Forelimb muscle (tissue), 1 donor: ENCODE measurements at places on chromosomes 3 and 15.

DNA sequence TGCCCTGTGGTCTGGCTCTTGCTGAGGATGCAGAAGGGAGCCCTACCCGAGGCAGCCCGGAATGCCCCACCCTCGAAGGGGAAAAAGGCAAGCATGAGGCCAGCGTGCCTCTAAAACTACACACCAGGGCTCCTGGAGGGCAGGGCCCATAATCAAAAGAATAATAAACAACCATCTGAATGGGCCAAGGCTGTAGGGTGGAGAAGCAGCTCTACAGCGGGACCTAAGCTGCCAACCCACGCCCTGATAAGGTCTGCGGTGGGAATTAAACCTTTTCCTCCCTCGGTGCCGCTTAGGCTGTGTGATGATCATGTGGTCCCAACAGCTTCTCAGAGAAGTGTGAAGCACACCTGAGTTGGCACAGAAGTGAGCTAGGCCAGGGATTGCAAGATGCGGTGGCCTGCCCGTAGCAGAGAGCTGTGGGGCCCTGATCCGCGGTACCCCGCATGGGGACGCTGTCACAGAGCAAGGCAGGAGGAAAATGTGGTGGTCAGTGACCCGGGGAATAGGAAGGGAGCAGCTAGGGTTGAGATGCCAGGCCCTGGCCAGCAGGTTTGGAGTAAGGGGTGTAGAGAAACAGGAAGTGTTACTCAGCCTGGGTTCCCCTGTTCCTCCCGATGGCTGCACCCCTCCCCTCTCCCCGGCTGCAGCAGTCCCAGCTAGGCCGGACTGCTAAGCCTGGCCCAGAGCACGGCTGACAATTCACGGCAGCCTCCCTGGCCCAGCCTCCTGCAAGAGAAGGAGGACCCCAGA is 1.1 kb upstream of the C15orf62 start:
- no peak for DNase-seq

DNA sequence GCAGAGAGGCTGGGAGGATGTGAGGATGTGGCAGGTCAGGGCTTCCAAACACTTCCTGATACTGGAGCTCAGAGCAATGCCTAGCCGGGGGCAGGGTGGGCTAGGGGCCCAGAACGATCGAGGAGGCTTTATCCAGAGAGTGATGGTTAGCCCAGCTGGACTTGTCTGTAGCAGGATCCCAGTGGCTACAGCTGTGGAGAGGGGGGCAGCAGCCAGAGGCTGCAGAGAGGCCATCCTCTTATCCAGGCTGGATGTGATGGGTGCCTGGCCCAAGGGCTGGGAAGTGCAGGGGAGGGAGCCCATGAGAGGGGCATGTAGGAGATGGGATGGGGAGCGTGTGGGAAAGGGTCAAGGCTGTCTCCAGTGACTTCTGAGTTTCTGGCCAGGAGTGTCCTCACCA is 4.6 kb downstream of the PARP3 start:
- no peak for DNase-seq

GRCh38 chr15:45155739-45156138 is 25.9 kb downstream of the DUOX1 start:
- no peak for DNase-seq

GRCh38 chr3:168077091-168077490 is 18.6 kb downstream of the GOLIM4 start:
- DNase-seq, result no peak

- no peak for DNase-seq
Observed at GRCh38 chr3:139846729-139847128, 88.3 kb upstream of the CLSTN2 start.

GRCh38 chr3:126533506-126533905 is 9.6 kb downstream of the CHST13 start:
- no peak for DNase-seq

DNA sequence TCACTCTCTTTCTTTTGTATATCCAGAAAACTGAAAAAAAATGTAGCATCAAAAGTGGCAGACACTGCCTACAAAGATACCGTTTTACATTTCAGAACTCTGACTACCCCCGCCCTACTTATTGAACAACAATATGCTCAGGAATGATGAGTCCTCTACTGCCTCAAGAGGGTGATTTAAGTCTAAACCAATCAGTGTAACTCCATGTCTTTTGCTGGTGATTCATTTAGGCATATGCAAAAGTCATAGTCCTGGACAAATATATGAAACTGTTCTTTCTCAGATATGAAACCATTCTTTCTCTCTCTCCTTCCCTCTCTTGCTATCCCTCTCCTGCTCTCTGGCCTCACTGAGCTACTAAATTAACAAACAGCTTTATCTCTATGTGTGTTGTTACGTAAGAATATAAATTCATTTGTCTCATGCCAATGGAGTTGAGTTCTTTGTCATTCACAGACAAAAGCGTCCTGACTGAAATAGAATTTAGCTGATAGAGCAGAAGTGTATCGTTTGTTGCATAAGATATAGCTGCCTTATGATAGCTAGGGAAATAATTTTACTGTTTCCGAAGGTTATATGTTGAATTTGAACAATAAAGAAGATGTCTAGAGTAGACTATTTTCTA is 133.7 kb upstream of the OSTN start:
- DNase-seq, result no peak
